ENCODE measurements at places on chromosomes 7 and 10. TPM values are rescaled to one million over a fixed set of nuclear protein-coding genes. Genes with fewer than 3 reads are reported as not detected.

- ATAC-seq = no peak
Observed at GRCh38 chr10:15898046-15898445, 37.7 kb upstream of the MINDY3 start.

GRCh38 chr10:71308985-71309384 lies 10.1 kb upstream of the SLC29A3 start:
- ATAC-seq = no peak

DNA sequence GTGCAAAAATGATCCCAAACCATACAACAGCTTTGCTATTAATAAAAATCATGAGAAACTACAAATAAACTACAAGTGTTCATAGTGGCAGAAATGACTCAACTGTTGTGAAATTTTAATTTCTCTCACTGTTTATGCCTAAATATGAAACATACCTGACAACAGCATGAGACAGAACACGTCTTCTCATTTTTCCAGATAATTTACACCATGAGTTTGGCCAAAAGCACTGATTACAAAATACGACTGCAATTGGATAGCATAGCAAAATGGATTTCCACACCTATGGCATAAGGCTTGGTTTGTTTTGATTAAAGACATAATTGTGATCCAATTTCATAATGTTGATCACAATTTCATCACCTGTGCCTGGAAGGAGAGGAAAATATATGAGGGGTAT lies 608.6 kb downstream of the GATA3 start:
- no peak for ATAC-seq

ZNF25 gene
- 36.1 TPM for total RNA-seq

- no peak for ATAC-seq
Observed at GRCh38 chr7:10212649-10213048, 761.0 kb upstream of the PHF14 start.

GRCh38 chr7:106480161-106480579 lies 180.8 kb downstream of the CCDC71L start:
- no peak for ATAC-seq

- no peak for ATAC-seq
Observed at GRCh38 chr10:1673568-1674345, 63.6 kb downstream of the ADARB2 start.

WDR86 gene
- total RNA-seq = 8.2 TPM

PALD1 gene
- total RNA-seq = 12.5 TPM

DNA sequence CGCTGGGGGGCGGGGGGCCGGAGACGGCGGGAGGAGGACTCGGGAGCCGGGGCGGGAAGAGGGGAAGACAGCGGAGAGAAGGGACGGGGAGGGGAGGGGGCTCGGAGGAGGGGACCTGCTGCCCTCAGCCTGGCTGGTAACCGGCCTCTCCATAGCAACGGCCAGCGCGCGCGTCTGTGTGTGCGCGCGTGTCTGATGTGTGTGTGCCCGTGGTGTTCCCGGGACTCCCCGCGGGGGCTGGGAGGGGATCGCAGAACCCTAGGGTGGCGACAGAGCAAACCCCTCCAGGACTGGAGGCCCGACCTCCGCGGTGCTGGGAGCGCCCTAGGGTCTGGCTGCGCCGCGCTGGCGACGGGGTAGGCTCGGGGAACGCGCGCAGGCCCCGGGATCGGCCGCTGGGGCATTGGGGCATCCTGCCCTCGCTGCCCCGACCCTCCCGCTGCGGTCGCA lies 356.3 kb downstream of the DNAJB6 start:
- ATAC-seq = no peak

GLI3 gene
- total RNA-seq = 9.2 TPM

DNA sequence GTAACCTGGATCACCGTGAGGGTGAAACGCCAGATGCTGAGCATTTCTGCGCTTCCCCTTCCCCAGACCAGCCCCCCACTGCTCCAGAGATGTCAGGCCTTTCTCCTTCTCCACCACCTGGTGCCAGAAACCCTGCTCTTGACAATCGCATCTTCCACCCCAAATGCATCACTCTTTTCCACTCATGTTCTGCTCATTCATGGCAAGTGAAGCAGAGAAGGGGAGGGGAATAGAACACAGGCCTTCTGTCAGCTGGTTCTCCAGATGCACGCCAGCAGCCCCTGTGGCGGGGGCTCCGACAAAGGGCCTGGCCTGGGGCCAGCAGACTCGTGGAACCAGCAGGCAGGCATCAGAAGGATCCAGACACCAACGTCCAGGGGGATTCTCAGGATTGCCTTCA lies 68.5 kb upstream of the SVIL start:
- no peak for ATAC-seq

NRCAM gene
- 4.7 TPM for total RNA-seq

GRCh38 chr10:112663234-112664125 lies 216.5 kb downstream of the VTI1A start:
- ATAC-seq = no peak

GRCh38 chr10:122021828-122022227 lies 32.9 kb downstream of the TACC2 start:
- peak; percentile 23 for ATAC-seq

GRCh38 chr7:158029509-158029908 lies 558.1 kb downstream of the PTPRN2 start:
- ATAC-seq = no peak

ABCB4 gene
- 0.77 TPM for total RNA-seq

Data from gastroesophageal sphincter (tissue), 4 donors.